ENCODE measurements at places on chromosomes 1 and 21.

- DNase-seq: no peak
Measured at GRCh38 chr21:45142469-45143308, 68.3 kb downstream of the ADARB1 start.

DNA sequence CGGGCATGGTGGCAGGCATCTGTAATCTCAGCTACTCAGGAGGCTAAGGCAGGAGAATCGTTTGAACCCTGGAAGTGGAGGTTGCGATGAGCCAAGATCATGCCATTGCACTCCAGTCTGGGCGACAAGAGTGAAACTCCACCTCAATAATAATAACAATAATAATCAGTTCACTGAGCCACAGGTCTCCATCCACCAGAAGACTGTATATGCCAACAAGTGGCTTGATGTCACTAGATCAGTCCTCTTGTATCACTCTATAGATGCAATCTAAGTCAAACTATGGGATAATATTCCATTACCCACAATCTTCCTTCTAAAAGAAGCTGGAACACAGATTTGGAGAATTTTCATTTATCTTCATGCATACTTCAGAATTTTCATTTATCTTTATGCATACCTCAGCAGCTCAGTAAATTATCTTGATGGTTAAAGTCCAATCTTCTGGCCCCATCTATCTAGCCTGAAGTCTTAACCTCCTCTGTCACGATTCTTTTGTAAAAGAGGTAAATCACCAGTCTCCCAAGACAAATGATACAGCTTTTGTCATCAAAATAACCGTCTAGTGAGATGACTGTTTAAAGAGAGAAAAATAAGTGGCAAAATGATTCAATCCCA is 61.8 kb downstream of the PUM1 start:
- no peak for DNase-seq

DNA sequence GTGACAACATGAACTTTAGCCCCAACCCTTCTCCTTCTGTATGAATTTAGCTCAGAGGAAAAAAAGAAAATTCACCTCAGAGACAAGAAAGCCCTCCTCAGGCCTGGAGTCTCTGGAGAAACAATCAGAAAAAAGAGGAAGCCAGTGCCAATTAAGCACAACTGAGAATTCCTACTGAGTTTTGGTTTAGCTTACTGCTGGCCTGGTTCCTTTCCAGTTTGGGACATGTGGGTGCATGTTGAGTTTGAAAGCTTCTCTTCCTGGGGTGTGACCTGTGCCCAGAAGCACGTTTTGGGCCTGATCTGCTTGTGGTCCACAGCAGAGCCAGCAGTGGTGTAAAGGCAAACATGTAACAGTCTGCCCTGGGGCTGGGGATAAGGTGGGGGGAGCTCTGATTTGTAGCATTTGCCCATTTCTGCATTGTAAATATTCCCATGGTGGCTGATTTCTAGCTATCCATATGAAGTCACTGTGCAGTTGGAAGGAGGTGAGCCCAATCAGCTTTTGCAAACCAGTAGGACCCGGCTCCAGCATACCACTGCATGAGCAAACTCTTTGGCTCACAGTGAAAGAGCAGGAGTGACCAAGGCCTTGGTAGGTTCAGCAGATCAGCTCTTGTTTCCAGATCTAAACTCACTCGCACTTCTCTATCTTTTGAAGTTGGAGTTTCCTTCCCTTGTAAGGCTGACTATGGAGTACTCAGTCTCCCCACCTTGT is 4.7 kb upstream of the THEM5 start:
- no peak for DNase-seq

DNA sequence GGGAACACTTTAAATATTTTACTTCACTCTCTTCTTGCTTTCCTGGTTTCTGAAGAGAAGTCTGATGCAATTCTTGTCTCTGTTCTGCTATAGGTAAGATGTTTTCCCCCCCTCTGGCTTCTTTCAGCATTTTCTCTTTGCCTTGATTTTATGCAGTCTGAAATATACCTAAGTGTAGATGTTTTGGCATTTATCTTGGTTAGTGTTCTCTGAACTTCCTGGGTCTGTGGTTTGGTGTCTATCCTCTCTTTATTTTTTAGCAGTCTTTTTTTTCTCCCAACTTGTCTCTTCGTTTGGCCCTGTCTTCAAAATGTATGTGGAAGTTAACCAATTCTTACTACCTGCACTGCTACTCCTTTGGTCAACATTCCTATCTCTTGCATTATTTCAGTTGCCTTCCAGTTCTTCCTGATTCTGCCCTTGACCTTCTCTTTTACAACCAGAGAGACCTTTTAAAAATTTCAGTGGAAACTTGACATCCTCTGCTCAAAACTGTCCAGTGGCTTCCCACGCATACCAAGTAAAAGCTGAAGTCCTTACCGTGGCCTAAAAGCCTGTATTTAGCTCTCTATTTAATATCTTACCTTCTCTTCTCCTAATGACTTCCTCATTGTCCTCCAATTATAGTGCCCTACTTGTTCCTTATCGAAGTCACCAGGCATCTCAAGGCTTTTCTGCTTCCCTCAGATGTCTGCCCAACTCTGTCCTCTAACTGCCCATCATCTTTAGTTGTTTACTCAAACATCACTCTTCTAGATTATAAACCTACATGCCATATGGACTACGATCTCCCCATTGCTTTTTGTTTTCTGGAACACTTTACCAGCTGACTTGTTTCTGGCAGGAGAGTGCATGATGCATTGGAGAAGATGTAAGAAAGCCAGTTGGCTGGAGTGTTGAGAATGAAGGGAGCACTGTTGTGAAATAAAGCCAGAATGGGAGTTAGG is 40.9 kb downstream of the RAP1A start:
- DNase-seq: no peak

GRCh38 chr1:200228081-200228480 is 181.8 kb downstream of the ZNF281 start:
- DNase-seq: no peak

DNA sequence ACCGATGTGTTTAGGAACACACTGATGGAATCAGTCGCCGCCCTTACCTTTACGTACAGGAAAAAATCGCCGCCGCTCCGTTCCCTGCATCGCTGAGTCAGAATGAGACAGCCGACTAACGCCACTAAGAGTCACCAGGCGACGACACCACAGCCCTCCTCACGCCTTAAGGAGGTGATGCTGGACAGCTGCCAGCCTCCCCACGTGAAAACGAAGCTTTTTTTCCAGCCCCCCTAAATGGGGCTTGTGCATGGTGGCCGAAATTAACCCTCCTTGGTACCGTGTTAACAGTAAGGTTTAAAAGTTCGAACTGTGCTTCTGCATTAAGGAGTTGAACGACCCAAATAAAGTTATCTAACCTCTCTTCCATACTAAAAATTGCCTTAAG is 511 bp downstream of the DNTTIP2 start:
- peak; percentile 57 for DNase-seq

DNA sequence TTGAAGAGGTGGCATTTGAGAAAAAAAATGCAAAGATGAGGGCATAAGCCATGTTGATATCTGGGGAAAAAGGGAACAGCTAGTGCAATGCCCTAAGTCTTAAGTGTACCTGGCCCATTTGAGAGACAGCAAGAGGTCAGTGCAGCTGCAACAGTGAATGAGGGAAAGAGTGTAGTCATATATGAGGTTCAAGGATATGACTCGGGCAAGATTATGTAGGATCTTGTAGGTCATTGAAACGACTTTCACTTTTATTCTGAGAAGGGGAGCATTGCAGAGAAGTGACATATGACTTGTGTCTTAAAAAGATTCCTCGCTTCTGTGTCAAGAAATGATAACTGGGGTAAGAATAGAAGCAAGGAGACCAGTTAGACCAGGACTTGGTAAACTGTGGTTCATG is 31.0 kb downstream of the NTMT2 start:
- no peak for DNase-seq

DNA sequence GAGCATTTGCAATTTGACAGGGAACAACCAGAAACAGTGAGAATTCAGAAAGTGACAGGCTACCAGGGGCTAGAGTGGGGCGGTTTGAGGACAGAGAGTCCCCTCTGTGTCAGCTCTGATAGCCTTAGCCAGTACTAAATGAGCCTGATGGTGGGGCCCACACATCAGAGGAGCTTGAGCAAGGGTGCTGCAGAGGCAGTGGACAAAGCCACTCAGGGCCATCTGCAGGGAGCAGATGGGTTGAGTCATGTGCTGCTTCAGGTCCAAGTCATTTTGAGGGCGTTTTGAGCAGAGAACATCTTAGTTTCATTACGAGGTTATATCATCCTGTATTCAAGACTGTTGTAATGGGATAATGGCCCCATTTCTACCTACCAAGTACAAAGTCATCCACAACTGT is 7.7 kb downstream of the LRRC52 start:
- no peak for DNase-seq

DNA sequence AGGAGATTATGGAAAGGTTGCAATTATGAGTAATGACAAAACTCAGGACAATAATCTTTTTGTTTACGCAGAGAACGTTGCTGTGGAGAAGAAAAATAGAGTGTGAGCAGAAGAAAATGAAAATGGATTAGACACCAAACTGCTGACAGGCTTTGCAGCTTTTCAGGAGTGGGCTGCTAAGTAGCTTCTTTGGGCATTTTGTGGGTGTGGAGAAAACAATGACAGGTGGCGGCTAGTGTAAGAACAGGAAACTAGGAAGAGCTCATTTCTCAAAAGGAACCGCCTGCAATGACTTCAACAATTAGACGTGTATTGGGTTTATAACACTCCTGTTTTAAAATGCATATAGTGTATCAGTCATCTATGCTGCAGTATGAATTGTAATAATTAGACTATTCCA is 18.3 kb upstream of the PALMD start:
- DNase-seq: no peak

GRCh38 chr1:198548890-198549289 is 8.4 kb upstream of the ATP6V1G3 start:
- no peak for DNase-seq

GRCh38 chr1:231776757-231777062 is 150.1 kb downstream of the DISC1 start:
- DNase-seq: no peak

- DNase-seq: no peak
Measured at GRCh38 chr1:178573330-178573729, 60.4 kb downstream of the TEX35 start.

DNA sequence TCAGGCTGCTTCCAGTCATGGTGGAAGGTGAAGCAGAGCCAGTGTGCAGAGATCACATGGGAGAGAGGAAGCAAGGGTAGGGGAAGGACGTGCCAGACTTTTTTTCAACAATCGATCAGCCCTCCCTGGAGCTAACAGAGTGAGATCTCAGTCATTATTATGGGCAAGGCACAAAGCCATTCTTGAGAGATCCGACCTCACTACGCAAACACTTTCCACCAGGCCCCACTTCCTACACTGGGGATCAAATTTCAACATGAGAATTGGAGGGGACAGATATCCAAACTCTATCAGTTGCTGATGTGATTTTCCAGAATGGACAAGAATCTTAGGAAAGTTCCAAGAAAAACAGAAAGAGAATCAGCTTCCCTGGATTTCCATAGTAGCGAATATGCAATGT is 60.5 kb downstream of the BACE2 start:
- no peak for DNase-seq

DNA sequence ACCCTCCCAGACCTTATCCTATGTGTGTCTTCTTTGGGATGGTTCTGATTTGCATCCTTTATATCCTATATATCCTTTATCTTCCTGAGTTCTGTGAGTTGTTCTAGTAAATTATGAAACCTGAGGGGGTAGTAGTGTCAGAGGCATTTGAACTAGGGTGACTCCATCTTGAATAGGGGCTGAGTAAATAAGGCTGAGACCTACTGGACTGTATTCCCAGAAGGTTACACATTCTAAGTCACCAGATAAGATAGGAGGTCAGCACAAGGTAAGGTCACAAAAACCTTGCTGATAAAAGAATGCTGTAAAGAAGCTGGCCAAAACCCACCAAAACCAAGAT is 50.6 kb downstream of the SUSD4 start:
- DNase-seq: no peak

- DNase-seq: no peak
Measured at GRCh38 chr1:8671306-8671917, 146.0 kb downstream of the RERE start.
